NCI-H1417 (cell line): ENCODE measurements at places on chromosomes 5 and 9.

DNA sequence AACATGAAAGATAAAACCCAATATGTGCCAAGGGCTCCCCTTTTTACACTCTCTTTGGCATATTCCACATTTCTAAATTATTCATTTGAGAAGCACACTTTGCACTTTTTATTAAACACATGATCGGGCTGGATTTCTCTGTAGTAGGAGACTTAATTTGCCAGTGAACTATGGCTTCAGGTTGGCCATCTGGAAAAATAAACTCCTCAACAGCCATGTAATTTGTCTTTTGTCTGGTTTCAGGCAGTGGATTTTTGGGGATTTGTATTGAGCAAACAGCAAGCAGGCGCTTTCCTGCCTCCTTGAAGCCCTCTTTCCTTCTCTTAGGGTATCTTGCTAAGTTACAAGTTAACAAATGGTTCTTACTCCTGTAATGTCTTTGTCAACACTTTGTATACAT is 73.0 kb upstream of the DMRTA1 start:
- DNase-seq = no peak

GRCh38 chr9:94610181-94610606 is 16.6 kb upstream of the FBP2 start:
- DNase-seq = no peak

DNA sequence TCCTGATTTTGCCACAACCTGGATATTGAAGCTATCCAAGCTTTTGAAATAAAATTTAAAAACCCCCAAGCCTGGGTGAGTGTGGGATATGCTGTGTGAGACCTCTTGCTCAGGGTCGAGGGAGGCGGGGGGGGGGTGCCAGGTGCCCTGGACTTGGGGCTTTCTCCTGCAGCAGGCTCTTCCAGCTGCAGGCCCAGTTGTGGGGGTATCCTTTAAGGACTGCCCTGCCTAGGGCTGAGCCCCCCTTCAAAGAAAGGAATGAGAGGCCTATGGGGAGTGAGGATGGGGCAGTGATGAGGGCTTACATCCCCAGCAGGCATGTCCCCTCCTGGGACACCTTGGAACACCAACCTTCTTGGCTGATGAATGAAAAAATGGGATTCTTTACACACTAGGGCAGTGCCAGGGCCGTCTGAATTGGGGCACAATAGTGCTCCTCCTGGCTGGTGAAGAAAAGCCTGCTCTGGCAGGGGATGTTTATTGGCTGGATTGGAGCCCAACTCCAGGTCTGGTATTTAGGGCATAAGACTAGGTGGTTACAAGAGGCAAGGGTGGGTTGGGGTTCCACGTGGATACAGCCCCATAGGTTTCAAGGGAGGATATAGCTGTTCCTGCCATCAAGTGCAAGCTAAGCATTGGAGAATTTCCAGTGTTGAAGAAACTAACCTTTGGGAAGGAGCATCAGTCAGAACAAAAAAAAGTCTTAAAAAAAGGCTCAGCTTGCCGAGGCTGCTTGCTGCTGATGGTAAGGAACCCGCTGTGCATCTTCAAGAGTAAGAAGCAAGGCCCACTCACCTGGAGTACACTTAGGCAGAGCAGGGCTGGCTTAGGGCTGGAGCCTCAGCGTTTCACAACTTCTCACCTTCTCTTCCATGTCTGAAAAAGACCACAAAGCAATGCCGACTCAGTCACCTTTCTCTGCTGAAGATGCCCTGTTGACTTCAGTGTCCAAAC is 7.0 kb downstream of the HNRNPAB start:
- no peak for DNase-seq

DNA sequence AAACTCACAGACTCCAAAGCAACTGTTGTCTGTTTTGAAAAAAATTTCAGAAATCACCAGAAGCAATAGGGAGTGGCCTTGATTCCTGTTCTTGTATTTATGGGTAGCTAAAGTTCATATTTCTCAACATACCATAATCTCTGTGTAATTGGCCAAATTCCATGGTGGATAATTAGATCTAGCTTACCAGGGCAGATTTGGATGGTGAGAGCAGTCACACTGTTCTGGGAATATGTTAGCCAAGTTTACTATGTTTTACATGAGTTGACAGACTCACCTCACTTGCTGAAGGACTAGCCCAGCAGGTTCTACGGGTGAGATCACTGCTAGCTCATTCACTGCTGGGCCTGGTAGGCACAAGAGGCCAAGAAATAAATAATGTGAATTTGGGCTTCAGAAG is 32.7 kb upstream of the CDKN2B start:
- DNase-seq = no peak

DNA sequence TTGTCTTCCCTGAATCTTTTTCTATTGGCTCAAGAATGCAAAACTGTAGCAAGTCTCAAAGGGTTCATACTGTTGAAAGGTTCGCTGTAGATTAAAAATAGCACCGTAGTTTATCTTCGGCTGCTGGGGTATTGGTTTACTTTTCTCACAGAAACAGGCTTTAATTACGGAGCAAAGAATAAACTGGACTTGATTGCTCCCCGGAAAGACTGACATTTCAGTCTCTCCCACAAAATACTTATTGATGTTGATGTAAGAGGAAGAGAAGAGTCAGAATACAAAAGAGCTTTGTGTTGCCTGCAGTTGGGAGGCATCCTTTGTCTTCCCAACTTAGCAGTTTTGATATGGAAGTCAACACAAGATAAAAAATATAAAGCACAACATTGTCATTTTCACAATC is 183.9 kb upstream of the DMAC1 start:
- no peak for DNase-seq

DNA sequence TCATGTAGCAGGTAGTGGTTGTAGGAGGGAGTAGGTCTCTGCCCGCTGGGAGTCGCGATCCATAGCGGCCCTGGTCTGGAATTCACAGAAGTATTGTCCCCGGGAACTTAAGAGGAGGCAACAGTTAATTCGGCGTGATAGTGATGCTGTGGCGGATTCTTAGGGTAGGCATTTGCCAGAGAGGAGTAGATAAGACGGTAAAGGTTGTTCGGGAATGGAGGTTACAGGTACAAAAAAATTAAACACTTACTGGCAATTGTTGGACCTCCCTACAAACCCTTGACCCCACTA is 679 bp downstream of the SMC5 start:
- no peak for DNase-seq

DNA sequence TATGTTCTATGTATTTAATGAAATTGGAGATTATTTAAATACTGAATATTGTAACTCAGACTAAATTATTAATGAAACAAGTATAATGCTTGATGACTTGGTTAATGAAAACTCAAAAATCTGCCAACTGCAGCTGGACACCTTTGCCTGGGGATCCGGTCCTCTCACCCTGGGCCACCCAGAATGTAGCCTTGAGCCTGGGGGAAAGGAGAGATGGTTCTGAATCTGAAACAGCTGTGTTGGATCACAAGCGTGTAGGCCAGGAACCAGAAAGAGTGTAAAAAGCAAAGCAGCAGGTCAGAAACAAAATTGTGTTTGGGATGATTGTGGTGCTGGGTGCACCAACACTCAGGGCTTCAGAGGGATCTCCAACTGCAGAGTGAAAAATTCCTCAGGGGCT is 38.5 kb downstream of the ADAMTS16 start:
- no peak for DNase-seq

DNA sequence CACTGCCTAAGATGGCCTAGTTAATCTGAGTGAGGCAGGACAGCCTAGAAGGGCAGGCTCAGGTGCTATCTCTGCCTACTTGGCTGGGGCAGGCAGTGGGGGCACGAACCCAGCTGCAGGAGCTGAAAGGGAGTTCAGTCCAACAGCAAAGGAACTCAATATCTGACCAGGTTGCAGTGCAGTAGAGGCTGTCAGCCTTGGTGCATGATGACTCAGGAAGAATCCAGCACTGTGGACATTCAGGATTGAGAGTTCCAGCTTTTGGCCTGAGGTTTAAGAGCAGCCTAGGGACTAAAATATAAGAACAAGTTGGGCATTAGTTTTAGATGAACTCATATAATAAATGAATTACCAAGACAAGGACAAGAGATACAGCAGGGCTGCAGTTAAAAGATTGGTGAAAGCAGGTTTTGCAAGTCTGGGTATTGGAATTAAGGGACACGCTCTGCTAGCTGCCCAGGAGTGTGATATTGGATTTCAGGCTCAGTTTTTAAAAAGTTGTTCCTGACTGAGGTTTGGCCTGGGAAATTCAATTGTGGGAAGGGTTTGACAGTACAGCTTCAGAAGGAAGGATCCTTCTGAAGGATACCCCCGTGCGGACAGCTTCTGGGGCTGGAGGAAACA is 64.7 kb upstream of the ATG10 start:
- no peak for DNase-seq

- no peak for DNase-seq
Measured at GRCh38 chr9:130226112-130226511, 39.4 kb upstream of the HMCN2 start.

DNA sequence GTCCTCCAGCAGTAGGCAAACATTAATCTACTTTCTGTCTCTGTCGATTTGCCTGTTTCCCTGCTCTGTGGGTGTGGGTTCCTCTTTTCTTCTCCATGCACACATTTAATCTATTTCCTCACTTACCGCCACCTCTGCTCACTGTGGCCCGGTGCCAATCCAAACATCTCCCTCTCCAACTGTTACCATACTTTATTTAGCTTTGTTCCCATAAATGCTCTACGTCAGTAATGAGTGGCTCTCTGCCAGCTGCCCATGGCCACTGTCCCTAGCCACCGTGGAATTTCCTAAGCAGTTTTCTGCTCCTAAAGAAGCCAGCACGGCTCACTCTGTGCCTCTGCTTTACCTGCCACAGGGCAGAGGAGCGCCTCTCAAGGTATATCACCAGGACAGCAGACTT is 19.5 kb upstream of the GOLPH3 start:
- DNase-seq = peak; percentile 99

DNA sequence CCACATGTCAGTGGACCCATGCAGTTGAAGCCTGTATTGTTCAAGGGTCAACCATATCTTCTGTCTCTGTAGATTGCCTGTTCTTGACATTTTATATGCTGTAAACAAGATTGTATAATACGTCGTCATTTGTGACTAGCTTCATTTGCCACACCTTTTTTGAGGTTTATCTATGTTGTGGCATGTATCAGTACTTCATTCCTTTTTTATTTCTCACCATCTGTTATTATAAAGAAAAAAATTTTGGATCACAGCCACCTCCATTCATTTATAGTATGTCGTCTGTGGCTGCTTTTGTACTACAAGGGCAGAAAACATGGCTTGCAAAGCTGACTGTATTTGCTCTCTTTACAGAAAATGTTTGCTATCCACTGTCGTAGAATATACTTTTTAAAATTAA is 72.4 kb downstream of the TEK start:
- DNase-seq = no peak

DNA sequence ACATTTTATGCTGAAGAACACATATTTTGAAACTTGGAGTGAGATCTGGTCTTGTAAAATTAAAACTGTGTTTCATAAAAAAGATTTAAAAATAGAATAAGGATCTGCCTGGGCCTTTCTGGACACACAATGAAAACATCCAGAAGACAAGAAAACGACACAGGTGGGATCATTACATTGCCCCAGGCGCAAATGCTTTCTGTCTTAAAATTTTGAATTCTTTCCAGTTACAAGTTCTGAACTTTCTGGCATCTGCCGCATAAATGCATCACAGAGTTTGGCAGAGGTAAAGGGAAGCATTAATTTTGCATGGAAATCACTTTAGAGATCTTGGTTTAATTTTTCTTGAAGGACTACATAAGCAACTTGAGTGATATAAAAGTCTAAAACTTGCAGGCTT is 219.6 kb downstream of the WDR70 start:
- no peak for DNase-seq

GRCh38 chr5:56648460-56649034 is 166.8 kb upstream of the MAP3K1 start:
- DNase-seq = no peak

DNA sequence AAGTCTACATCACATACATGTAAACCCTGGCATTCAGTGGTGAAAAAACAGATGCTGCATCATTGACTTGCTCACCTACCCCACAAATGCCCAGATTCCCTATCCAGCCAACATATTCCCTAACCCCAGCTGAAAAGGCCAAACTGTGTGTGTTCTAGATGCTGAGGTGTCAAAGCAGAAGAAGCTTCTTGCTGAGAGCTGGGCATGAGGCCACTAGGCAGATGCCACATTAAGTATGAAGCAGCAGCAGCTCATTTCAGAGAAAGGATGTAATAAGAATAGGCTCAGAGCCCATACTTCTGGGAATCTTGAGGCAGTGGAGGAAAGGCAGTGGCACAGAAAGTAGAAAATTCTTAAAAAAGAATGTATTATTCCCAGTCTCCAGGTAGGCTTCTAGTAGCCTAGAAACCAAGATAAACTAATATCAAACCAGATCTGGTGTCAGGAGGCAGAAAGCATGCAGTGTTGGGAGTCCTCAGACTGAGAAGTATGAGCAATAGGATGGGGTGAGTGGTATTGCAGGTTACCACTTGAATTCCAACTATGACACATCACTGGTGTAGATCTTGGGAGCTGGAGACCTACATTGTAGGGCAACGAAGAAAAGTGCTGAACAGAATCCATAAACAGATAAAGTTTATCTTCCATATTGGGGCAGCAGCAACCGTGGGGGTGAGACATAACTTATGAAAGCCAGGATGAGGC is 71.9 kb upstream of the GRHPR start:
- DNase-seq = no peak

DNA sequence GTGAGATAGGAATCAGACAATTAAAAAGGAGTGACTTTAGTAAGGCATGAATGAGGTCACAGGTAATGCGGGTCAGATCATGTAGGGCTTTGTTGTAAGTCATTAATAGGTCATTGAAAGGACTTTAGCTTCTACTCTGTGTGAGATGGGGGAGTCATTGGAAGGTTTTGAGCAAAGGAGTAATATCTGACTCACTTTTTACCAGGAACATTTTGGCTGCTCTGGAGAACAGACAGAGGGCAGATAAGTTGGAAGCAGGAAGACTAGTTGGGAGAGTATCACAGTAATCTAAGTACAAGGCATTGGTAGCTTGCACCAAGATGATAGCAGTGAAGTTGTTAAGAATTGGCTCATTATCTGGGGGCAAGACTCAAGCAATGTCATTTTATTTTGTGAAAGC is 37.4 kb downstream of the KIF2A start:
- DNase-seq = no peak
